ENCODE measurements at places on chromosomes 11 and 22.

DNA sequence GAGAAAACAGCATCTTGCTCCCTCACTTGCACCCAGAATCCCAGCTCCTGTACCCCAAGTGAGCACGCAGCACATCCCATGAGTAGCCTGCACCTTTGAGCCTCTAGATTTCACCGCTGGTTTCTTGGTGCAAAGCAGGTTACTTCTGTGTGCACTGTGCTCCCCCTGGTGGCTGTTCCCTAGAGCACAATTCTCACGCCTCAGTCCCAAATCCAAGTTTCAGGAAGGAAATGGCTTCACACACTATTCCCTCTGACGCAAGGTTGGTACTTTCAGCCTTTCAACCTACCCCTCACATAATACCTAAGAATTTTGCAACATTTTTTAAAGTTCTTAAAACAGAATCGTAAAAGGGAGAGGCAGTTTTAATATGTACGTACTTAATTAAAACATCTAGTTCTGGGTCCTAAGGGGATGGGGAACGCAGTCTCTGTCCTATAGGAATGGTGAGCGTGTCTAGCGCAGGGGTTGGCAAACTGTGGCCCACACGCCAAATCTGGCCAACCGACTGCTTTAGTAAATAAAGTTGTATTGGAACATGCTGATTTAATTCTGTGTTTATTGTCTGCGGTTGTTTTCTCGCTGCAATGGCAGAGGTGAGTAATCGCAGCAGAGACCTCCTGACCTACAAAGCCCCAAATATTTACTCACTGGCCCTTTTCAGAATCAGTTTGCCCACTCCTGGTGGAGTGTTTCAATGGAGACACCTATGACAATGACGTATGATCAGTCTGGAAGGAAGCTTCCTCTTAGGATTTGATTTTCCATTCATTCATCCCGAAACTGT is 27.5 kb downstream of the DHCR7 start:
- DNase-seq = no peak

DNA sequence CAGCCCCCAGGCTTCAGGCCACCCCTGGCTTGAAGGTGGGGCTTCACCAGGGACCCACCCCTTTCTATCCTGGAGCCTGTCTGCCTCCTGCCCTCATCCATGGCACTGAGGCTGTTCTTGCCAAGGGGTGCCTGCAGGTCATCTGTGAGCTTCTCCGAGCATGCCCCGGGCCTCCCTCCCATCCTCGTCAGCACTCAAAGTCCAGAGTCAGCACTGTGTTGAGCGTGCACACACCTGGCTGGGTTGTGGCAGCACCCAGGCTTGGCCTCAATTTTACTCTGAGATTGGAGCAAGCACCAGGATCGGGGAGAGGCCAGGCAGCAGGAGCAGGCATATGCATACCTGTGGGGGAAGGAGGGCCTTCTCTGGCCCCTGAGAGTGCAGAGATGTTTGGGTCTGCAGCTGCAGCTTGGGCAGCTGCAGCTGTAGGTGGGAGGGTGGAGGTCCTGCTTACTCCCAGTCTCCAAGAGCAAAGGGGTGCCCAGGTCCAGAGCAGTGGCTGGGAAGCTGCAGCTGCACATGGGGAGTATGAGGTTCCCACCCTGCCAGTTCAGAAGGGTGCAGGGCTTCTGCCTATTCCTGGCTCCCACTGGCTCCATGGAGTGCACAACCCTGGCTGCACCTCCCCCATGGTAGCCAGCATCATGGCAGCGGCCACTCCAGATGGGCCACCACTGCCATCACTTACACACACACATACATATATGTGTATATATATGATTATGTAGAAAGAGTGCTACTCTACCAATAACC is 488.7 kb downstream of the JRKL start:
- DNase-seq = no peak

- no peak for DNase-seq
These were observed 28.4 kb upstream of the TSPAN18 start for GRCh38 chr11:44698252-44698912.

DNA sequence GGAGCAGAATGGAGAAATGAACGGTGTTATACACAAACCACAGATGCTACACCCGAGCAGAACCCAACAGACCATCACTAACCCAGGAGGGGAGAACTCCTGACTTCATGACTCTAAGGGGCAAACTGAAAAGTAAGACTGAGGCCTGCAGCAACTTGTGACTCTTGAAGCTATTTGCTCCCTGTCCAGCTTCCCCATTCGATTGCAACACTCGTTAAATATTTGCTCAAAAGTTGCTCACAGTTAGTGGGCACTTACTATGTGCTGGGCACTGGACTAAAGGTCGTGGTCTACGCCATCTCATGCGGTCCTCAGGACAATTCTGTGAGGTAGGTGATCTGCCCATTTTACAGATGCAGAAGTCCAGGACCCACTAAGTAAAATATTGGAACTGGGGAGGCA is 9.5 kb upstream of the ADA2 start:
- DNase-seq = no peak

GRCh38 chr22:37043828-37044538 is 7.6 kb upstream of the KCTD17 start:
- no peak for DNase-seq

DNA sequence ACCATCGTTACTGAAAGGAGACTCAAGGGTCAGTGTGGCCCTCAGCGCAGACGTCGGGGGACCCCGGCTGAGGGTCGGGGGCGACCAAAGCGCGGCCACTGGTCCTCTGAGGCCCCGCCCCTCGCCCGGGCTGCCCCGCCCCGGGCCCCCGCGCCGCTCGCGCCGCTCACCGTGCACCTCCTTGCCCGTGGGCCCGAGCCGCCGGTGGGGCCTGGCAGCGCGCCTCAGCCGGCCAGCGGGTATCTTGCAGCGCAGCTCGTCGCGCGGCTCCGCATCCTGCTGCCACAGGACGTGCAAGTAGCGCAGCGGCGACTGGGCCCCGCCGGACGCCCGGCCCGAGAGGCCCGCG is 419 bp downstream of the ANKRD54 start:
- DNase-seq = peak; percentile 16

- DNase-seq = no peak
These were observed 20.1 kb upstream of the NECTIN1 start for GRCh38 chr11:119749006-119749565.

- no peak for DNase-seq
These were observed 125.9 kb downstream of the TEAD1 start for GRCh38 chr11:12800032-12800671.

GRCh38 chr22:49566141-49566541 is 261.5 kb downstream of the BRD1 start:
- no peak for DNase-seq

Measured in stimulated activated CD8-positive, alpha-beta memory T cell treated with anti-CD3 and anti-CD28 coated beads, Interleukin-4, amount 100 ng/mL, for 4 hours (primary cell).